ENCODE measurements at places on chromosomes 1 and 21. TPM values are rescaled to one million over a fixed set of nuclear protein-coding genes. Genes with fewer than 3 reads are reported as not detected.

Gene KCNQ4
- 10.3 TPM for total RNA-seq

Gene SPRR2A
- not detected for total RNA-seq

Gene OR2L13
- not detected for total RNA-seq

Gene SLC2A5
- total RNA-seq: 3.2 TPM

Gene LHX8
- not detected for total RNA-seq

- DNase-seq: no peak
Observed at GRCh38 chr21:31316488-31317169, 27.4 kb downstream of the TIAM1 start.

DNA sequence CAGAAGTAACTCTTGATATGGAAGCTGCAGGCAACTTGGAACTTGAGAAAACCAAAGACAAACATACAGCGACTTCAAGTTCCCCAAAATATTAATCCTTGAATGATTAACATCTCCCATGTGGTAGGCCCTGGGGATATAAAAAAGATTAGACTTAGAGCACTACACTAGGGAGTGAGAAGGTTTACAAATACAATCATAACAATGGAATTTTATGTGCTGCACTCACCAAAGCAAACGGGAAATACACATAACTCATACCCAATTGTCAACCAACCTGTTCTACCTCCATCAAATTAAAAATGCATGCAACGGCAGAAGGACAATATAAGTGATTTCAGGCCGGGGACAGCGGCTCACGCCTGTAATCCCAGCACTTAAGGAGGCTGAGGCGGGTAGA lies 3.7 kb downstream of the SMYD3 start:
- no peak for DNase-seq

- no peak for DNase-seq
Observed at GRCh38 chr1:11563560-11564069, 84.7 kb downstream of the DISP3 start.

DNA sequence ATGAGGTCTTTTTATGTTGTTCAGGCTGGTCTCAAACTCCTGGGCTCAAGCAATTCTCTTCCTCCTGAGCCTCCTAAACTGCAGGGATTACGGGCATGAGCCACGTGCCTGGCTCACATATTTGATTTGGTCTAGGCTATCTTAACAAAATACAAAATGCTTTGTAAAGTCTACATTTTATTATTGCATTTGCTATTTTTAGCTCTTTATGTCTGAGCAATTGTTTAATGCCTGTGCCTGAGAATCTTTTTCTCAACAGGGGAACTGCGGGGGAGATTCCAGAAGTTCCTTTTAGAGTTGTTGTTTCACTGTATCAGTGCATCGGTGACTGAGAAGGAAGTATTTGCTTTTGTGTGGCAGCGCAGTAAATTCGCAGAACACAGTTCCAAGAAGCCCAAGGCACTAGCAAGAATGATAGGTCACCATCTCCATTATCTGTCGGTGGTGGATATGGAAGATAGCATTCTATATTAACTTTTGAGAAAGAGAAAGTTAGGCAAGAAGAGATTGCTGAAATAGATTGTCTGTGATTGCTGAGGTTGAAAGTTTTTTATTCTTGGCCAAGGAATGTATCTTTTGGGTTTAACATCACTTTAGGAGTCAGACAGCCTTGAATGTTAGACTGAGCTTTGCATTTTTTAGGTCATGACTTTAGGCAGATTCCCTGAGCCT lies 167.3 kb downstream of the PDE4B start:
- no peak for DNase-seq

DNA sequence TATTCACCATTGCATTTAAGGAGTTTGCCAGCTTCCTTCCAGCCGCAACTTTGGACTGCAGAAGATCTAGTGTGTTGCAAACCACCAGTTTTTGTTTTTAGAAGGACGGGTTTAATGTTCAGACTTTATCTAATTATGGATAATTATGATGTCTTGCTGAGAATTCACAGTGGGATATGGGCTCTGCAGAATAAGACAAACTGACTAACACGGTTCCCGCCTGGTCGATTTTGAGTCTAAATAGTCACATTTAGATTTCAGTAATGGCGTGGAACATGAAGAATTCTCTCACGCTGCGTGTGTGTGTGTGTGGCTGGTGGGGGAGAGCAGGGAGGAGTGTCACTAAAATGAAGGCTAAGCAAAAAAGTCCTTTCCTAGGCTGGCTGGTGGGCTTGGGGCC lies 48.5 kb upstream of the DMRTB1 start:
- no peak for DNase-seq

- DNase-seq: no peak
Observed at GRCh38 chr1:234556245-234556943, 53.6 kb downstream of the IRF2BP2 start.

GRCh38 chr1:18100491-18101063 lies 7.0 kb upstream of the IGSF21 start:
- peak; percentile 89 for DNase-seq

- DNase-seq: no peak
Observed at GRCh38 chr1:1354271-1355247, 3.8 kb downstream of the MXRA8 start.

- DNase-seq: no peak
Observed at GRCh38 chr1:41390166-41390565, 28.9 kb downstream of the FOXO6 start.
